ENCODE measurements at places on chromosomes 1 and 21.

DNA sequence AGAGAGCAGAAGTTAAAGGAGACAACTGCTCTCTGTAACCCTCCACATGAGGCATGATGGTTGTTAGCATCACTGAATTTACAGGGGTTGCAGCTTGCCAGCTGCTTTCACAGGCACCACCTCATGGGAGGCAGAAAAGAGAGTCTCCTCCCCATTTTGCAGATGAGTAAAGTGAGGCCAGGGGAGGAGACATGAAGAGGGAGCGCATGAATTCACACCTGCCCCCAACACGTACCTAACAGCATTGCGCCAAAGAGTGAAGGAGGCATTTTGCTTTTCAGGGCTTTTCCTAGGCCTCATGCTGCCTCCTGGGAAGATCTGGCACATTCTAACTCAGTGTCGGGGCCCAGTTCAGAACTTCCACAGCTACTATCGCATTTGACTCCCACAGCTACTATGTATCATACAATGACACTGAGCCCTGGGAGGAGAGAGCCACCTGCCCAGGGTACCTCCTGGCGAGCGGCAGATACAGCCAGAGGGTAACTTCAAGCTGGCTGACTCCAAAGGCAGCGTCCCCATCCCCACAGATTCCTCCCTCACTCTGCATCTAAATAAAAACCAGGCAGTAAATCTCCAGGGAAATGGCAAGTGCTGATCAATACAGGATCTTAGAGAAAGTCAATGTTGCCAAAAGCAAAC is 34.0 kb downstream of the GLIS1 start:
- DNase-seq, result no peak

DNA sequence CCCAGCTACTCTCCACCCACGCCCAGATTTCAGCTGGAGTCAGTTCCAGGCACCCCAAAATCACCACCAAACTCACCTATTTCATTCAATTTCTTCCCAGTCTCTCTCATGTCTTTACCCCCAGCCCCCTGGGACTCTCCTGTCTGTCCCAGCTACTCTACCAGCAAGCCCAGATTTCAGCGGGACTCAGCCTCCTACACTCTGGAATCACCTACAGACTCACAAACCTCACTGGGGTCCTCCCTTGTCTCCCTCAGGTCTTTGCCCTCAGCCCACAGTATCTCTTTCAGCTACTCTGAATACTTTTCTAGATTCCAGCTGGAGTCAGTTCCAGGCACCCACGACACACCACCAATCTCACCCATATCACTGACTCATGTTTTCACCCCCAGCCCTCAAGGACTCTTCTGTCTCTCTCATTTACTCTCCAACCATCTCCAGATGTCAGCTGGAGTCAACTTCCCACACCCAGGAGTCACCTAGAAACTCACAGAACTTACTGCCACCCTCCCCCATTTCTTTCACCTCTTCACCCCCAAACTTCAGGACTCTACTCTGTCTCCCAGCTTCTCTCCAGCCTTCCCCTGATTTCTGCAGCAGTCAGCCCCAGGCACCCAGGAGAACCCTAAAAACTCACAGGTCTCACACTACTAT is 1529.3 kb upstream of the TPTE start:
- DNase-seq, result no peak

DNA sequence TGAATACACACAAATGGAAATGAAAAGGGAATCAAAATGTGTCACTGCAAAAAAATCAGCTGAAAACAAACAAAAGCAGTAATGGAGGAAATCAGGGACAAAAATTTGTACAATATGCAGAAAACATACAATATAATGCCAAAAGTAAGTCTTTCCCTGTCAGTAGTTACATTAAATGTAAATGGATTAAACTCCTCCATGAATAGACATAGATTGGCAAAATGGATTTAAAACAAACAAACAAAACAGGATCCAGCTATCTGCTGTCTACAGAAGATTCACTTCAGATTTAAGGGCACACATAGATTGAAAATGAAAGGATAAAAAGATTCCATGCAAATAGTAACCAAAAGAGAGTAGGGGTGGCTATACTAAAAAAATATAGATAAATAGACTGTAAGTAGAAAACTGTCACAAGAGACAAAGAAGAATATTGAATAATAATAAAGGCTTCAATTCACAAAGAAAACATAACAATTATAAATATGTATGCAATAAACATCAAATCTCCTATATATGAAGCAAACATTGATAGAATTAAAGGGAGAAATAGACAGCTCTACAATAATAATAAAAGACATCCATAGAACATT is 42.2 kb upstream of the ERO1B start:
- DNase-seq, result no peak

DNA sequence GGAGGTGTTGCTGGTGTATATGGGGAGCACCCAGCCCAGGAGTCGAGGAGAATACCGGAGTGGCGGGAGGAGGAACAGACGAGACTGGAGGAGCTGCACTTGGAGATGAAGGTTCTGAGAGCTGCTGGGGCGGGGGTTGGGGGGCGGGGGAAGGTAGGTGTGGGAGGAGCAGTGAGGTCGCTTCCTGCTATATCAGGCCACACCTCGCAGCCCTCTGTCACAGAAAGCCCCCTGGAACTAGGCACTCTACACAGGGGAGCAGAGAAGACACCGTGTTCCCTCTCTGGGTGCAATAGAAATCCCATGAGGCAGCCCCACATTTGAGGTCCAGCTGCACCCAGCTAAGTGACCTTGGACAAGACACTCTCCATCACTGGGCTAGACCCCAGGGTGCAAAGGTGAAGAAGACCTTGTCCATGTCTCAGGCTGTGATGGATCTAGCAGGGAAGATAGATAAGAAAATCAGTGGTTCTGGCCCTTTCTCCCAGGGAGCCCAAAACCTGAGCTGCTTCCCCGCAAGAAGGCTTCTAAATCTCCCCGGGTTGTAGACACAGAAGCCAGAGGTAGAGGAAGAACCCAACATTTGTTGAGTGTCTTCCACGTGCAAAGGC is 155.8 kb upstream of the EDN2 start:
- no peak for DNase-seq

All from nephron progenitor cell (in vitro differentiated cells).